ENCODE measurements at places on chromosomes 4 and X.

DNA sequence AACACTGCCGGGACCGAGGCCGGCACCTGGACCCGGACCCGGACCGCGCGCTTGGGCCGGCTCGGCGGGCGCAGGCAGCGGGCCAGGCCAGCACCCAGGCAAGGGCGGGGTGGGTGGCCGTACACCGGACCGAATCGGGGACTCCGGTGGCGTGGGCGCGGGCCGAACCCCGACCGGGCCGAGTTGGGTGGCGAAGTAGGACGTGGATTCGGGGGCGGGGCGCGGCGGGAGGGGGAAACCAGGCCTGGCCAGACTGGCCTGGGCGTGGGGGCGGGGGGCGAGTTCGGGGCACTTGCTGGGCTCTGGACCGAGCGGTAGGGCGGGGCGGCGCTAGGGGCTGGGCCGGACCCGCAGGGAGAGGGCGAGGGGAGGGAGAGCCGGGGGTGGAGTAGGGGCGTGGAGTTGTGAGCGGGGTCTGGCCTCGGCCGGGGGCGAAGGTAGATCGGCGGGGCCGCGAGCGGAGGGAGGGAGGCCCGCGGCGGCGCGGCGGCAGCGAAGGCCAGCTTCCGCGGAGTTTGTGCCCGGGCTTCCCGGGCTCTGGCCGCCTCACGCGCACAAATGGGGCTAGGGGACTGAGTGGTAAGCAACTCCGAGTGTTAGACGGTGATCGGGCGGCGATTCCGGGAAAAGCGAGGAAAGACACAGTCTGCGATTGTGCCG is 1.8 kb upstream of the BCORL1 start:
- DNase-seq = no peak

GRCh38 chrX:129744861-129745321 is 6.1 kb downstream of the XPNPEP2 start:
- no peak for DNase-seq

DNA sequence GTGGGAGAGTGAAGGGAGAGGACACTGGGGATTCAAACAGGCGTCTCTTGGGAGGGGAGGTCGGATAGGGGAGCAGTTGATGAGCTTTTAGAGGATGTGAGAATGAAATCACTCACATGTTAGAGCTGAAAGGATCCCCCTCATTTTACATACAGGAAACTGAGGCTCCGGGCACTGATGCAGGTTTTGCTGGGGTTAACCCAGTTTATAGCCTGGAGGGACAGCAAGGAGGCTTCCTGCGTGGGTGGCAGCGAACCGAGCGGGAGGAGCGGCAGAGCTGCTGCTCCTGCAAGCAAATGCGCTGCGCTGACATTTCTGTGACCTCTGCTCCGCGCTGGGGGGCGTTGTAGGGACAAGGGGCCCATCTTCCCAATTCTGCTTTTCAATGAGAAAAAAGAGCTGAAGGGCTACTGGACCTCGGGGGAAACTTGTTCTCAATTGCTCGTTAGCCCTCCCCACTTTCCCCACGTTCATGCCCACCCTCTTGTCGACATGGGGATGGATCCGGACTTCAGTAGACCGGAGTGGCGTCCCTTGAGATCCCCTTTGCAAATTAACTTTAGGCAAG is 1.2 kb upstream of the NEUROG2 start:
- no peak for DNase-seq

GRCh38 chr4:149999485-150000074 is 78.7 kb upstream of the DCLK2 start:
- DNase-seq = no peak

DNA sequence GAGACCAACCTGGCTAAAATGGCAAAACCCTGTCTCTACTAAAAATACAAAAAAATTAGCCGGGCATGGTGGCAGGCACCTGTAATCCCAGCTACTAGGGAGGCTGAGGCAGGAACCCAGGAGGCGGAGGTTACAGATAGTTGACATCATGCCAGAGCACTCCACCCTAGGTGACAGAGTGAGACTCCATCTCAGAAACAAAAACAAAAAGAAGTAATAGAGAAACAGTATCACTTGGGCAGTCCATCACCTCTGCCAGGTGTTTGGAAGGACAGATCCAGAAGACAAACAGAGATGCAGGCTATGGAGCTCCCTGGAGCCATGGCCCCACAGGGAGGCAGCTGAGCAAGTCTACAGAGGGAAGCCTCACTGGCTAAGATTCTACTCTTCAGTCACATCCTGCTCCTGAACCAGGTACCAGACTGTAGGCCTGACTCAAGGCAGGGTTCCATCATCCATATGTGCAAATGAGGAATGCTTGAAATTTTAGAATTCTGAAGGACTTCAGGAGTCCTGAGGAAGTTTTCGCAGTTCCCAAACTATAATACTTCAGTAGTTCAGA is 81.4 kb upstream of the CPEB2 start:
- DNase-seq = no peak

- DNase-seq = no peak
Observed at GRCh38 chrX:154539077-154539476, 7.6 kb downstream of the G6PD start.

- DNase-seq = no peak
Observed at GRCh38 chr4:94695384-94695783, 62.4 kb upstream of the BMPR1B start.

- no peak for DNase-seq
Observed at GRCh38 chrX:46554942-46555341, 9.7 kb upstream of the ZNF674 start.

DNA sequence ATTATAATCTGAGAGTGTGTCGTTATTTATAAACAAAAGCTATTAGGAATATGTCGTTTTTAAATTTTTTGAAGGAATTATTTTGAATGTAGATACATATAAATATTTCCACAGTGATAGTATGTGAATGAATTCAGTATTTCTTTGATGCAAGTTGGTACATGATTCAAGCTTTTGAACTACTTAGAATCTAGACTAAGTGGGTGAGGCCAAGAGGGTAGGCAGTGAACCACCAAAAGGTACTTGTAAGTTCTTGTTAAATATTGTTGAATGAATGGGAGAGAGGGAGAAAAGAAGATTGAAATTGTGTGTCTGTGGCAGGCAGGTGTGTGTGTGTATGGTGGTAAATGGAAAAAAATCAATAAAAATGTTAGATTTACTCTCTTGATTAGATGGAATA is 69.6 kb downstream of the ARFIP1 start:
- no peak for DNase-seq

DNA sequence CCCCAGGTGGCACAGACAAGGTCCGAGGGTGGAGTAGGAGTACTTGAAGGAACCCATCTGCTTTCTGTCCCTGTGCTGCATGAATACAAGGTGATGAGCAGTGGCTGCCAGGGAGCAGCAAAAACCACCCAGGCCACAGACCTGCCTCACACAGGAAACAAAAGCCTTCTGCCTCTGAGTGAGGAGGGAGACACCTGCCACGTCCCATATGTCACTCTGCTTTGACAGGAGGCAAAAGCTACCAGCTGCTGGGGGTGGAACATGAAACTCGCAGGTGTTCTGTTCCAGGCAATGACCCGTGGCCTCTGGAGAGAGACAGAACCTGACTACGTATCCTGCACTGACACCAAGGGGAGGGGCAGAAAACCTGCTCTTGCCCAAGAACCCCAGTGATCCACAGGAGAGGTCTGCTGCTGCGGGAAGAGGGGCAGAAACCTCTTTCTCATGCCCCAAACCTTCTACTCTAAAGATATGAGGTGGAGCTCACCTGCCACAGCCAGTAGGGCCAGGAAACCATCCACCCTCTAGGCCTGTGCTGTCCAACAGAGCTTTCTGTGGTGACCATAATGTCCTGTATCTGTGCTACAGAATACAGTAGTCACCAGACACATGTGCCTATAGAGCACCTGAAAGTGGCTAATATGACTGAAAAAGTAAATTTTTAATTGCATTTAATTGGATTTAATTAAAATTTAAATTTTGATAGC is 172.9 kb downstream of the PRDM5 start:
- no peak for DNase-seq

DNA sequence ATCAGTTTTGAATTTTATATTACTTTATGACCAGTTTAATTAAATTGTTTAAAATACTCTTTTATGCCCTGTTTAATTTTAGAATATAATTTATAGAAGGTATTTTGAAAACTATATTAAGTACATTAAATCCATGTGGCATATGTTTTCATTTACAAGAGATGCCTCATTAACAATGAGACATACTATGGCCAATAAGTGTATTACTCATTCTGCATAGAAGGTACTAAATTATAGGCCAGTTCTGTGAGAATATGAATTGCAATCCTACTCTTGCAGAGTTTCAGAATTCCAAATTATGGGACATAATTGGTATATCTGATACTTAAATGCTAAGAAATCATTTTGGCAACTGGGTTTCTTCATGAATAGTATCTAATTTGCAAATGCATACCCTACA is 951.1 kb downstream of the FAT4 start:
- no peak for DNase-seq

DNA sequence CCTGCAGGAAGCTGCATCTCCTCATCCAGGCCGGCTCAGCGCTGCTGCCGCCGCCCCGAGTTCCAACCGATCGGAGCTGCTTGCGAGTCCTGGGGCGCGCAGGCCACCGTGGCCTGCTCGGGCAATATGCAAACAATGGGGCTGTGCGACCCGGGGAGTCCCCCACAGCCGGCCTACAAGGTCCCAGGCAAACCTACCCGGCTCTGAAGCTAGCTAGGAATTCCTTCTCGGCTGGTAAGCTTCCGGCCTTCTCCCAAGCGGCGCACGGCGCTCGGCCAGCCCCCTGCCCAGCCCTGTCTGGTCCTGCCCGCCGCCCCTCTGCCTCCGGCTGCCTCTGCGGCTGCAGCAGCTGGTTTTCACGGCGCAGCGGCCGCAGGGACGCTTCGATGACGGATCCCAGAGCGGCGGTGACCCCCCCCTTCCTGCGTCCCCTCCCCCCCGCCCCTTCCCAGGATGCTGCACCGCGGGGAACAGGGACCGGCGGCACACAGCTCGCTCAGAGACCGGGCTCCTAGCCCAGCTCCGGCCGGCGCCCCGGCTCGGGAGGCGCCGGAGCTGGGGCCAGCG is 59.4 kb downstream of the TSC22D3 start:
- no peak for DNase-seq

DNA sequence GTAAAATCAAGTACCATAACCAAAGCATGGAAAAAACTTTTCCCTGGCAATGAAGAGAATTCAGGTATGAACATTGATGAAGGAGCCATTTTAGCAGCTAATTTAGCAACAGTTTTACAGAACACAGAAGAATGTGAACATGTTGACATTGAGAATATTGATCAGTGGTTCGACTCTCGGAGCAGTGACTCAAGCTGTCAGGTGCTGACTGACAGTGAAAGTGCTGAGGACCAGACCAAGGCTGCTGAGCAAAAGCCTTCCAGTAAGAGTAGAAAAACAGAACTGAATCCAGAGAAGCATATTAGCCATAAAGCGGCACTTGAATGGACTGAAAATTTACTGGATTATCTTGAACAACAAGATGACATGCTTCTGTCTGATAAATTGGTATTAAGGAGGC is 2.8 kb downstream of the TIGD2 start:
- no peak for DNase-seq

GRCh38 chr4:118081434-118081833 is 47.1 kb downstream of the NDST3 start:
- no peak for DNase-seq

GRCh38 chrX:85326234-85327059 is 53.0 kb downstream of the POF1B start:
- DNase-seq = no peak

- no peak for DNase-seq
Observed at GRCh38 chr4:76540486-76540885, 105.5 kb downstream of the SHROOM3 start.

GRCh38 chrX:118346258-118347094 is 570 bp downstream of the WDR44 start:
- DNase-seq = no peak

DNA sequence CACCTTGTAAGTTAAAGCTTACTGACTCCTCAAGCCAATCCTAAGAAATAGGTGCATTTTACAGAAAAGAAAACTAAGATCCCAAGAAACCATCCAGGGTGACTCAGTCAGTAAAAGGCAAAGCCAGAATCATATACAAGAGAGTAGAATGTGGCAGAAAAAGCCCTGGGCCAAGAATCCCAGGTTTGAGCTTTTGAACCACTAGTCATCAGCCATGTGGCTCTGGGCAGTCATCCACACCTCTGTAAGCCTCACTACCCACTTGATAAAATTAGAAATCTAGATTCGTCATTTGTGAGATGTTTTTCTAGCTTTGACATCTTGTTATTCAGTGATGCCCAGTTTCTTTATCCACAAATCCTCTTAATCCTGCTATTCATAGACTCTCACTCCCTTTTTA is 122.2 kb upstream of the PDE5A start:
- no peak for DNase-seq

GRCh38 chr4:48858130-48858529 is 27.2 kb downstream of the OCIAD1 start:
- no peak for DNase-seq

DNA sequence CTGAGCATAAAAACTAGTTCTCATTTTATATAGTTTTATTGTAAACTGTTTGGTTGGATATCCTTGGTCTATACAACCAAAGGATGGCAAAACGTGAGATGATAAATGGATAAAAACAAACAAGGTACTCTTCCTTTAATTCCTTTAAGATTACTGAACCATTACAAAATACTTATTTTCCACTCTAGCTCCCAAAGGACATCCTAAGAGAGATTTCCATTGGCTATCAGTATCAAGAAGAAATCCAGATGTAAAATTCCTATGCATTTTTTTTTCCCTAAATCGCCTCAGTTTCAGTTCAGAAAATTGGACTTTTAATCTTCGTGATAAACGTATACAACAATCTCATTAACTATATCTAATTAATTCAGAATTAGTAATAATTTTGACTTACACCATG is 2.3 kb downstream of the FBXL5 start:
- no peak for DNase-seq

- no peak for DNase-seq
Observed at GRCh38 chrX:46959101-46959500, 46.9 kb downstream of the JADE3 start.

- DNase-seq = no peak
Observed at GRCh38 chrX:119745283-119745848, 13.0 kb upstream of the SOWAHD start.

DNA sequence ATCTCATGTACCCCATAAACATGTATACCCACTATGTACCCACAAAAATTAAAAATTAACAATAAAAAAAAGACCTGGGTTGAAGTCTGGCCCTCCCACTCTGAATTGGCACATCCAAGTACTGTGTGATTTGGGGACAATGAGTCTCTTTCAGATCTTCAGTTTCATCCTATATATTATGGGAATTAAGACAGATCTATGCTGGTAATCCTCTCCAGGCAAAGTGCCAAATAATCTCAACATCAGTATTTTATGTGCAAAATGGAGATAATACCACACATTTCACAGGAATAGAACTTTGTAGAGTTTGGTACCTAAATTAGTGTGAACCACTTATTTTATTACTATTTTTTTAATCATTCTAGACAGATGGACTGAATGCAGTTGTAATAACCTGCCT is 11.0 kb upstream of the SCD5 start:
- no peak for DNase-seq

DNA sequence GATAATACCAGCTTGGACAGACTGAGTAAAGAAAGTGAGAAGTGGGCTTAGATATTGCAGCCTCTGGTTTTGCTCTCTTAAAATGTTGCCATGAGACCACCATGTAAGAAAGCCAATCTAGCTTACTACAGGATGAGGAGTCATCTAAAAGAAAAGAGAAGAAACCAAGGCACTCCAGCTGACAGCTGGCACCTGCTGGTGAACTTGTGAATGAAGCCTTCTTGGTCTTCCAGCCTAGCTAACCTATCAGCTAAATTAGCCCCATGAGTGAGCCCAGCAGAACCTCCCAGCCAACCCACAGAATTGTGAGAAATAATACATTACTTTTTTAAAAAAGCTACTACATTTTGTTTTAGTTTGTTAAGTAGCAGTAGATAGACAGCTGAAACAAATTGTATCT is 154.5 kb upstream of the QRFPR start:
- no peak for DNase-seq

All from activated naive CD4-positive, alpha-beta T cell (primary cell).